ENCODE measurements at places on chromosomes 16 and 17. TPM values are rescaled to one million over a fixed set of nuclear protein-coding genes. Genes with fewer than 3 reads are reported as not detected.

Gene TSPAN10
- 1.6 TPM for total RNA-seq

Gene GP1BA
- total RNA-seq = not detected

Gene MKS1
- 16.6 TPM for total RNA-seq

Gene PRPSAP1
- total RNA-seq = 52.2 TPM

Gene SLC47A1
- 15.4 TPM for total RNA-seq

Gene CDH16
- total RNA-seq = 8.7 TPM

Gene KCNAB3
- total RNA-seq = 2.5 TPM

Gene ABCC11
- total RNA-seq = 0.81 TPM

Gene KRT27
- total RNA-seq = not detected

Gene CETP
- total RNA-seq = 0.26 TPM

Gene LLGL2
- total RNA-seq = 477 TPM

Gene KRT39
- total RNA-seq = not detected

Gene KRTAP9-4
- total RNA-seq = not detected

Gene SOX15
- 3.1 TPM for total RNA-seq

Gene VWA3A
- total RNA-seq = 0.32 TPM

Gene SEZ6L2
- 113 TPM for total RNA-seq

Measured in mucosa of gallbladder (tissue), 1 donor.